ENCODE measurements at places on chromosomes 11 and 22.

DNA sequence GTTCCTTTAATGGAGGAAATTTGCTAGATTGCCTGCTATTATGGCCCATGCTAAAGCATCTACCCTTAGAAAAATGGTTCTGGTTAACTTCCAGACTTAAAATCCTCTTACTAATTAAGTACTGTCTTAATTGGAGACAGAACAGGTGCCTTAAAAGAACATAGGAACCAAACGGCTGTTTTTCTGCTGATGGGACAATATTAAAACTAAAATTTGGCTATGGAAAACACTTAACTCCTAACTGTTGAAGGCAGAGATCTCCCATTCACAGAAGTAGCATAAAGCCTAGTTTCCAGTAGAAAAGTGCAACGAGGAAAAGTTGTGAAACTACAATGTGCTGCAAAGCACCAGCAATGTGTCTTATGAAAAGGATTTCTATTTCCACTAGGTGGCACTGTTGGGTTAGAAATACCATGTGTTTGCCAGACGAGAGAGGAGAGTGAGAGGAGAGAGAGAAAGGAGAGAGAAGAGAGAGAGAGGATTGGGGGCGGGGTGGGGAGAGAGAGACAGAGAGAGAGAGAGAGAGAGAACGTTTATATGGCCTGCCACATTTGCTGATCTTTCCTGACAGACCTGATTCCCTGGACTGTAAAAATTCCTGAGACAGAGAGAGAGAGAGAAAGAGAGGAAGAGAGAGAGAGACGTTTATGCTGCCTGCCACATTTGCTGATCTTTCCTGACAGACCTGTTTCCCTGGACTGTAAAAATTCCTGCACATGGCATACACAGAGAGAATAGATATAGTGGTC is 51.5 kb downstream of the FAM181B start:
- peak; percentile 88 for DNase-seq

- no peak for DNase-seq
Measured at GRCh38 chr11:66567787-66568123, 651 bp downstream of the CTSF start.

- DNase-seq: no peak
Measured at GRCh38 chr22:49142296-49142695, 685.4 kb downstream of the BRD1 start.

GRCh38 chr11:83069441-83070043 is 2.2 kb downstream of the RAB30 start:
- DNase-seq: peak; percentile 18

DNA sequence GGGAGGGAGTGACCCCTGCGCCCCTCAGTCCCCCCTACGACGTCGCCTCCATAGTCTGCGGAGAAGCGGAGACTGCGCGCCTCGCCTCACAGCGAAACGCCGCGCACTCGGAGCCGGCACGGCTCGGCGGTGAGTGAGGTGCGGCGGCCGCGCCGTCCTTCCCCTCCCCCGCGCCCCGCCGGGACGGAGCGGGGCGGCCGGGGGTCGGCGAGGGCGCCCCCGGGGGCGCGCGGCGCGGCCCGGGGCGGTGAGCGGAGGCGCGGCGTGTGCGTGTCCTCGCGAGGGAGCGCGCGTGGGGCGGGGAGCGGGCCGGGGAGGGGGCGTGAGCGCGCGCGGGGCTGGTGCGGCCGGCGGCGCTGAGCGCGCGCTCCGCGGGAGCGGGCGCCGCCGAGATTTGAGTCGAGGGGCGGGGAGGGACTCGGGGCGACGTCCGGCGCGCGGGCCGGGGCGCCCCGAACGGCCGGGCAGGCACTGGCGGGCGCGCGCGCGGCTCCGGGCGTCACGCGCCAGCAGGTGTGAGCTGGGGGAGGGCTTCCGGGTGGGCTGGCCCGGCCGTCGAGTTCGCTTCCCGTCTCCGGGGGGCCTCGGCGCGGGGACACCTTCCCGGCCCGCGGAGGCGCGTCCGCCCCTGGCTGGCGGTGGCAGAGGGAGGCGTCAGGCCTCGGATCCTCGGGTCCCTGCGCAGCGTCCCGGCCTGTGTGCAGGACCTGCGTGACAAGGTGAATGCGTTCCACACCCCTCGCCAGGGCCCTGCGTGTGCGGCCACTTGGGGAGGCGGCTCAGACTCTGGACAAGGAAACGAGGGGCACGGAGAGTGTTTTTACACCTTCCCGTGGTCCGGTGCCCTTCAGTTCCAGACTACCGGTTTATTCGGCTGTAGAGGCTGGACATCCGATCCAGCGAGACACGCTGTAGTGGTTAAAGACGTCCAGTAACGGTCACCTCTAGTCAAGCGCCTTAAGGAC is 50.4 kb downstream of the FAM83F start:
- peak; percentile 52 for DNase-seq

- DNase-seq: peak; percentile 94
Measured at GRCh38 chr11:75576499-75576918, 14.5 kb downstream of the SERPINH1 start.

DNA sequence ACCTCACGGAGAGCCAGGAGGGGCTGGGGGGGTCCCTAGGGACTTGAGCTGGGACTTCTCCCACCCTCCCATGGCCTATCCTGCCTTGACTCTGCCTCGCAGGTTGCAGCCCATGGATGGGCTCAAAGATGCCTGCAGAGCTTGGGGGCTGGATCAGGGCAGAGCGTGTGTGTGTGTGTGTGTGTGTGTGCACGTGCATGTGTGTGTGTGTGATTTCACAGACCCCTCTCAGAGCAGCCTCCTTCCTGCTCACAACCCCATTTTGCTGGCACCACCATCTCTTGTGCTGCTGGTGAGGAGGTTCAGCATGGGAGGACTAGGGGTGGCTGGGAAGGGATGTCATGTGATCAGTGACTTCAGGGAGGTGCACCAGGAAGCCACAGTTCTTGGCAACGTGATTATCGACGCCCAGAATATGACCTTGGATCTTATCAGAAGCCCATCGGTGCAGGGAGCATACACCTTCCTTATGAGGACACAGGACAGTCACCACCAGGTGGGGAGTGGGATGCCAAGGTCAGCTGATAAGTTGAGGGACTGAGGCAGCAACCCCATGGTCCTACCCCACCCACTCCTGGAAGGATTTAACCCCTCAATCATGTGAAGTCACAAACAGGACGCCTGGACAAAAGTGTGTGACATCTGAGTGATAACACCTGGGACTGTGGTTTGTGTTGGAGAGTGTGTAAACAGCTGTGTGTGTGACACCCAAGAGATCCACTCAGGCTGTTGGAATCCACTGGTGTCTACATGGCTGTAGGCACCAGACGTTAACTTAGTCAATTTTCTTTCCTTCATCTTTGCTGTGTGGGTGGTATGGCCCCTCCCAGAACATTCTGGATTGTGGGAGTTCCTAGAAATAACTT is 1.8 kb upstream of the NAALADL1 start:
- no peak for DNase-seq

DNA sequence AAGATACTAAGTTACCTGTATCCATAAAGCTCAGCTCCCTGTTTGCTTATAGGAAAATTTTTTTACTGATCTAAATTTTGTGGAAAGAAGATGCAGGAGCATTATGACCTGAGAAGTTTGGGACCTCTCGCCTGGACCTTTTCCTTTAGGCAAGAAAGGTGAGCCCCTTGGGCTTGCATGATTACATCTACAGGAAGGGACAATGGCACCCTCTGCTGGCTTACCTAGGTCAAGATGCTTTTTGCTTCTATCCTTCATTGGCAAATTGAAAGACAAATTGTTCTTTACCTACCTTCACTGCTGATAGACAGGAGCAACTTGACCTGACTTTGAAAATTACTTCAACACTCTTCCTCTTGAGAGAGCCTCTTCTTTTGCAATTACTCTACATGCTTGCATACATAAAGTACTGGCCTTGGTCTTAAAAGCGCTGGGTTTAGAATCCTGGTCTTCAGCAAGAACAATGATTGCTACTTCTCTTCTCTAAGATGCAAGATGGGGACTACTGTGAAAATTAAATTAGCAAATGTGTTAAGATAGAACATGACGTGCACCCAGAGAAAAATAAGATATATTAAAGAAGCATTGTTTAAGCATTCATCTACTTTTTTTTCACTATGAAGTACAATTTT is 147.2 kb downstream of the TRPC6 start:
- peak; percentile 80 for DNase-seq

DNA sequence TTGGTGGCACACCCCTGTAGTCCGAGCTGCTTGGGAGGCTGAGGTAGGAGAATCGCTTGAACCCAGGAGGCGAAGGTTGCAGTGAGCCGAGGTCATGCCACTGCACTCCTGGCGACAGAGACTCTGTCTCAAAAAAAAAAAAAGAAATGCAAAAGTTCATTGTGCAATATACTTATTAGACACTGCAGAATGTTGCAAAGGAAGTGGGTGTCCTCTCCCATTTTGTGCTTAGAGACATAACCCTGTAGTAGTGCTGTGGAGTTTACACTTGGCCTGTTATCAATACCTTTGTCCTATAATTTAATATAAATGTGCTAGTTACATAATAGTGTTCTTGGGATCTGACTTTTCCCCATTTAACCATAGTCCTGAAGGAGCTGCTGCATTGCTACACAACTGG is 9.4 kb downstream of the BCL2L13 start:
- no peak for DNase-seq

- DNase-seq: no peak
Measured at GRCh38 chr11:48004456-48004855, 24.1 kb downstream of the PTPRJ start.

DNA sequence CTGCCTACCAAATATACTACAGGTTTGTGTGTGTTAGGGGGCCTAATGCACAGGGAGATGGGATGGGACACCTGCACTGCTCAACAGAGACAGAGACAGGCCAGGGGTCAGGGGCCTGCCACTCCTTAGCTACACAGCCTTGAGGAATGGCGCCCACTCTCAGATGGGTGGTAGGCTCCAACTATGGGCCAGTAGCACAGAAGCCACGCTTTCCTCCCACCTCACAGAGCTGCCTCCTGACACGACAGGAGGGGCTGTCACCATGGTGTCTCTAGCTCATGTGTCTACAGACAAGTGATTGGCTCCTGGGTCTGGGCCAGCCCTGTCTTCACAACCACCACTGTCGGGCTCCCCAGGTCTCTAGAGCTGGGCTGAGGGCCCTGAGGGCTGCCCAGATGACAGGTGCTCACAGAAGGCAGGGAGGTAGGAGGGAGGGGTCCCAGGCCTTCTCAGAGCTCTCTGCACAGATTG is 81.8 kb downstream of the DGCR2 start:
- no peak for DNase-seq

DNA sequence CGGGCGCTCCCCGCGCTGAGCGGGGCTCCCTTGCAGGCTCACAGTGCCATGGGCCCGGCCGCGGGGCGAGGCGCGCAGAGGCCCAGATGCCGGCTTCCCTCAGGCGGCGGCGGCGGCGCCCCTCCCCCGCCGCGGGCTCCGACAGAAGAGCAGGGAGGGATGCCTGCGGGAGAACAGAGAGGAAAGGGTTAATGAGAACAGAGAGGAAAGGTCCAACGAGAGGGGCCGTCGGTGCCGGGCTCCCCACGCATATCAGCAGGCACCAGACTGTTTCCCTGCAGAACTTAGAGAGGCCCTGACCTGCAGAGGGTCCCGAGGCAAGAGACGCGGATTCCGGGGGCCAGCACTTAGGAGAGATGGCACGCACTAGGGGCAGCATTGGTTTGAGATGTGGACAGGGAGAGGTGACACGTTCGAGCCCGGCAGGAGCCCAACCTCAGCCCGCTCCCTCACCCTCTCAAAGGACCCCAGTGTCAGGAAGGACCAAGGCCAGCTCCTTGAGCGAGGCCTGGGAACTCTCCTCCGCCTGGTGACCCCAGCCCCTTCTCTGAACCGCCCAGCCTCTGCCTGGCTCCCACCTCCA is 9.1 kb downstream of the NRXN2 start:
- DNase-seq: peak; percentile 76

DNA sequence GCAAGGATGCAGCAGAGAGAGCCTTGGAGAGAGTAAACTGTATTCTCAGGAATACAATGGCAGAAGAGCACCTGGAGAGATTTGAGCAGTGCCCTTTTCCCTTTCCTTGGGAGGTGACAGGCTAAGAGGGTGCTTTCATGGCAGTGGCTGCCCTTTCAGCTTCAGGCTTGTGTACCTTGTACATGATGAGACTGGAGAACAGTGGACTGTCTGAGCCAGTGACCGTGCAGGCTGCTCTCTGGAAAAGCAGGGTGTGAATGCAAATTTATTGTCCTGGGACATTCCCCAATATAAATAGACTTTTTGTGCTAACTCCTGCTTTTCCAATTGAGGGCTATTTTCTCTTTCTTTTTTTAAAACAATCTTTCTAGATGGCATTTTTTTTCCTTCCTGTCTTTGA is 99.3 kb downstream of the TRIM44 start:
- DNase-seq: no peak

- no peak for DNase-seq
Measured at GRCh38 chr11:84193706-84194105, 907.5 kb upstream of the CCDC90B start.

- peak; percentile 92 for DNase-seq
Measured at GRCh38 chr11:9506489-9507276, 45.9 kb downstream of the ZNF143 start.

- DNase-seq: no peak
Measured at GRCh38 chr22:47543447-47543846, 781.0 kb downstream of the TBC1D22A start.

GRCh38 chr11:111363985-111364384 is 15.1 kb downstream of the POU2AF1 start:
- no peak for DNase-seq

DNA sequence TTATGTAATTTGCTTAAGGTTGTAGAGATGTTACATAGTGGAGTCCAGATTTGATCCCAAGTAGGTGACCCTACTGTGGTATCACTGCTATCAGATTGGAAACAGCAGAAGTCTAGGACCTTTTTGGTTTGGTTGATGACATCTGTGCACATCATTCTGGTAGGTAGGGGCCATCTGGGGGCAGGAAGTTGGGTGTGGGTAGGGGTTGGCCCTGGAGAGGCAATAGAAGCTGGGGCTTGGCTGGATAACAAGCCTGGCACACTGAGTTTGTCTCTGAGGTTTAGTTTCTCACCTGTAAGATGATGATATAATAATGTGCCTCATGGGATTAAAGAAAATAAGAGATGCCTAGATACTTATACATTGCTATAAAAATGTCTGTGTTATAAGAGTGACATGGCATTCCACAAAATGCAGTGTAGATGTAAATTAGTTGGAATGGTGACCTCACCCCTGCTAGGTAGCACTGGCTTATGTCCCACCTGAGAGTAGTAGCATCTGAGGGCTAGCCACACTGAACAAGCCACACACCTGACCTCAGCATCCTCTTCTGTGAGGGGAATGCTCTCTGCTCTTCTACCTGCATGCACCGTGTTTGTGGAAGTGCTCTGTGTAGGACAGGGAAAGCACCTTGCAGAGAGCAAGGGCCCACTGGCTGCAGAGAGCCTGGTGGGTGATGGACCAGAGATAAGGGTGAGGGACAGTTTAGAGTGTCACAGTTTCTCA is 36.9 kb downstream of the PTPRJ start:
- no peak for DNase-seq

- no peak for DNase-seq
Measured at GRCh38 chr11:73268671-73269271, 3.4 kb upstream of the P2RY6 start.
